Effector CD8-positive, alpha-beta T cell (primary cell): ENCODE measurements at places on chromosomes 2 and 18.

DNA sequence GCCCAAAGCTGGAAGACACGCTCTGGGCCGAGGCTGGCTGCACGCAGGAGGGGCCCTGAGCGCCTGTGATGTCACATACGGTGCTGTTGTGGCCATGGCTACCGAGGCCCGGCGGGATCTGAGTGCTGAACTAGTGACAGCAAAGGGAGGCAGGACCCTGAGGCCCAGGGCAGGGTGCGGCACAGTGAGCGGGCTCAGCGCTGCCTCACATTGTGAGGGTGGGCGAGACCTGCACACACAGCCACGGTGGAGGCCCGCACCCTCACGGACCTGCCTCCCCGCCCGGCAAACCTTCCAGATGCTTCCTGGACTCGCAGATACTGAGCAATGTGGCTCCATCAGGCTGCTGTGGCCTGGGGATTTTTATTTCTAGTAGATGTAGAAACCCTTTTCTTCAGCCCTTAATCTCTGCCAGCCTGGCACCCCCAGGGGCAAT is 133.8 kb upstream of the CTDP1 start:
- DNase-seq = no peak

GRCh38 chr2:191115391-191115790 is 35.4 kb downstream of the STAT4 start:
- no peak for DNase-seq

- no peak for DNase-seq
These were observed 12.9 kb downstream of the GPR17 start for GRCh38 chr2:127658641-127659407.

GRCh38 chr2:159090514-159091201 is 122.2 kb downstream of the TANC1 start:
- no peak for DNase-seq

DNA sequence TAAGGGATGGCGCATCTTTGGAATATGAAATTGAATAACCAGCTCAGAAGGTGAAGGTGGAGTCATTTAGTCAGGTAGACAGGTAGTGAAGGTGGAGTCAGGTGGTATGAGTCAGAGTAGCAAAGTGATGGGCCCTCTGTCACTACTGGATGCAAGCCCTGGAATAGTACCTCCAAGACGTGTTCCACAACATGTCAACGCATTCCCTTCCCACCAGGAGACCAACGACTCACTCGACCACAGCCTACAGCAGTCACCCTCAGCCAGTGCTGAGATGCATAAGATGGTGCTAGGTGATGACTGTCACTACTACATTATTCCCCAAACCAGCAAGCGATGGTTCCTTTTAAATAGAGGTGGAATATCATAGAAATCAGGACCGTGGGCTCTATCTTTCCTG is 6.8 kb downstream of the CPLX4 start:
- DNase-seq = no peak

DNA sequence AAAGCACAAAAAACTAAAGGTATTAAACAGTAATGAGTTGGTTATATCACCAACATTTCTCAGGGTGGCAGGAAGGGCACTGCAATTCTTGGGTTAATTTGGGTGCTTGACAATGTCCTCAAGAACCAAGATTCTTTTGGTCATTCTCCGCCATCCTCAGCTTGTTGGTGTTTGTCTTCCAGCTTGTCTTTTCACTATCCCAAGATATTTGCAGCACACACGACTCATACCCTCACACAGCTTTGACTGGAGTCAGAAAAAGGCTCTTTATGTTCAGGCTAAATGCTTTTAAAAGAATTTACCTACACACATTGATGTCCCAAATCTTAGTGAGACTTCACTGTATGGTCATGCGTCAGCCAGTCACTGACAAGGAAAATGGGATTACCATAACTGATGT is 12.5 kb downstream of the GREB1L start:
- no peak for DNase-seq

- DNase-seq = no peak
These were observed 69.9 kb upstream of the HK2 start for GRCh38 chr2:74763962-74764428.

GRCh38 chr2:219570194-219570923 is 980 bp downstream of the OBSL1 start:
- DNase-seq = no peak

DNA sequence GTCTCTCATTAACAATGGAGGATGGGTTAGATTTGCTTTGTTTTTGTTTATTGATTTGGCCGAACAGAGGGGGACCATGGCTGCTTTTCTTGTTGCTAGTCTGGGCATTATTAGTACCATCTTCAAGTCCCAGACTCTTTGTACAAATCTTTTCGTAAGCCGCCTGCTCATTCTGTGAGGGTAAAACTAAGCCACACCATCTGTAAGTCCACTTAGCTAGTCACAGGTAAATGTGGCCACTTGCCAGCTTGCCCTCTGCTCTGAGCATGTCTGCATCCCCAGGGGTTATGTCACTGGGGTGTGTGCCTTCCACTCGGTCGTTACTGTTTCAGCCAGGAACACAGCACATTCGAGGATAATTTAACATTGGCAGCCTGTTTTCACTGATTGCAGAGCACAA is 85.6 kb downstream of the SMIM21 start:
- DNase-seq = no peak
